Gastrocnemius medialis (tissue), 4 donors: ENCODE measurements at places on chromosomes 5 and 9. TPM values are rescaled to one million over a fixed set of nuclear protein-coding genes. Genes with fewer than 3 reads are reported as not detected.
A peak's percentile ranks its signal among the peaks of the same experiment; 100 is the strongest.

Gene PCDHB6
- total RNA-seq = 0.09 TPM

DNA sequence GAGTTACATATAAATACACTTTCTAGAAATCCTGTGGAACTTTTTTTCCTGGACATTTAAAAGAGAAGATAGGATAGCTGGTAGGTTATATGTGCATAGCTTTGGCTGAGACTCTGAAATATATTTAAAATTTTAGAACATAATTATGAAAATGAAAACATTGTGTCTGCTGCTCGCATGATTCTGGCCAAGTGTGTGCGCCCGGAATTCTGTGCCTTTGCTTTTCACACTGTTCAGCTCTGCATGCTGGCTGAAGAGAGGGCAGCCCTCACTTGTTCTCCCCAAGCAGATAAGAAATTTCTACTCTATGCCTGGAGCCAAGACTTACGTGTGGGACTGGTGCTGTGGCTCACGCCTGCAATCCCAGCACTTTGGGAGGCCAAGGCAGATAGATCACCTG is 153.9 kb downstream of the MED10 start:
- no peak for DNase-seq

GRCh38 chr5:72283358-72283757 is 36.7 kb downstream of the MRPS27 start:
- DNase-seq = no peak

DNA sequence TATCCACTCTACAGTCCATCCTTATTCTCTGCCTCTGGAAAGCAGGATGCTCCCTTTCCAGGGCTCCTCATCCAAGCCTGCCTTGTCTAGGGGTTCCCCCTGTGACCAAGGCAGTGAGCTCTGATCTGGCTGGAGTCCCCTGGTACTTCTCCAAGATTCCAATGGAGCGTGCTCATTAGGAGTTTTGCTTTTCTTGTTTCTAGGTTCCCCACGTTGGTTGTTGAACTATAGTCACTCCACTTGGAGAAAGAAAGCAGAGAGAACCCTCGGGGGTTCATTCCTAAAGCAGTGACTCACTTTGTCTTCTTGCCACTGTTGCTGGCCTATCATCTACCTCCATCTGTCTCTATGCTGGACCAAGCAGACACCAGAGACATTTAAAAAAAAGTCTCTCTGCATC is 192.6 kb downstream of the TLE4 start:
- peak; percentile 19 for DNase-seq

Gene FCN2
- not detected for total RNA-seq

DNA sequence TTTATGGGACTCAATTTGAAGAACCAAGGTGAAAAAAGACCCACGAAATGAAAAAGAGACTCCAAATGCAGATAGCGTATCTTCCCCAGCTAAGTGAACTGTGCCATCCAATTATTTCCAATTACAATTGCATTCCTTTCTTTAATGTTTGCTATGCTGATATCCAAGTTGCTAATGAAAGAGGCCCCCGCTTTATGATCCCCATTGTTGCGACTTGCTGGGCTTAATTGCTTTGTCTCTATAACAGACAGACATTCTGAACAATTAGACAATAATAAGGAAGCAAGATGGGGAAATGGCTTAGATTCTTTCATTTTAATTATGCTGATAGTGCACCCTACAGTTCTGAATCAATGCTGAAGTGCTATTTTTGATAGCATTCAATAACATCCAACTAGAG is 354.3 kb downstream of the KIF4B start:
- no peak for DNase-seq

Gene IL13
- total RNA-seq = not detected

DNA sequence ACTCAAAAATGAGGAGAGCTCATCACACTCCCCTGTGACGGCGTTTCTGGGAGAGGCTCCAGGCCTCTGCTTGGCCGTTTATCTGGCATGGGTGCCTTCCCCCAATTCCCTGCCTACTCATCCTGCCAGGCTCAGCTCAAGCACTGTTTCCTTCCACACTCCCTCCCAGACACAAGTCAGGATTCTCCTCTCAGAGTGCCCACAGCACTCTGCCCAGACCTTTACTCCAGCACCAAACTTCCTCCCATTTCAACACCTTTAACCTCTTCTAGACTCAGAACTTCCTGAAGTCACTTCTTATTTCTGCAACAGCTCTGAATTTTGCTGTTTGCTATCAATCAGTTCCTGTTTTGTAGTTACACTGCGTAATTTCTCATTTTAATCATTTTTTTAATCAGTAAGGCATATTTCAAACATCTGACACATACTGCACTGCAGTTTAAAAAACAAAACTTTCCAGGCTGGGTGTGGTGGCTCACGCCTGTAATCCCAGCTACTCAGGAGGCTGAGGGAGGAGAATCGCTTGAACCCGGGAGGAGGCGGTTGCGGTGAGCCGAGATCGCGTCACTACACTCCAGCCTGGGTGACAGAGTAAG is 16.0 kb downstream of the TRMO start:
- DNase-seq = peak; percentile 19

GRCh38 chr9:104900324-104900723 is 27.6 kb downstream of the ABCA1 start:
- DNase-seq = no peak

DNA sequence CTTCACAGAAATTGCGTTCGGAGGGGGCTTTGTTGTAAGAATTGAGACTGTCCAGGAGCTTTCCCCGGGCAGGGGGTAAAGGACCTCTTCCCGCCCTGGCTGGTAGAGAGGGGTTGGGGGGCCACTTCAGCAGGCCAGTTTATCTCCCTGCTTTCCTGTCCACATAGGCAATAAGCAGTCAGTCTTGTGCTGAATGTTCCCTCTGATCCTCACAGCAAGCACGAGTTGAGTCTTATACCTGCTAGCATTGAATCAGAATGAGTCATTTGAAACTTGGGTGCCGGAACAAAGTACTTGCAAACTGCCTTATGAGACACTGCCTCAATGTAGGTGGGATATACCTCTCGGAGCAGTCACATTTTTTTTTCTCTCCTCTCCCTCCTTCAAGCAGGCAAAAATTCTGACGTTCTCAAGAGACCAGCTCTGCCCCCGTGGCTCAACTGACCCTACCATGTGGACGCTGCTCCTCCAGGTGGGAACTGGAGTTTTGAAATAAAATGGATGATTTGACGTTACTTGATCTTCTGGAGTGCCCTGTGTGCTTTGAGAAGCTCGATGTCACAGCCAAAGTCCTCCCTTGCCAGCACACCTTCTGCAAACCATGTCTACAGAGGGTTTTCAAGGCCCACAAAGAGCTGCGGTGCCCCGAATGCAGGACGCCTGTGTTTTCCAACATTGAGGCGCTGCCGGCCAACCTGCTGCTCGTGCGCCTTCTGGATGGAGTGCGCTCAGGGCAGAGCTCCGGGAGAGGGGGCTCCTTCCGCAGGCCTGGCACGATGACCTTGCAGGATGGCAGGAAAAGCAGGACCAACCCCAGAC is 1.3 kb downstream of the SH3RF2 start:
- peak; percentile 56 for DNase-seq

- DNase-seq = no peak
Observed at GRCh38 chr5:150070821-150071220, 15.5 kb downstream of the CSF1R start.

DNA sequence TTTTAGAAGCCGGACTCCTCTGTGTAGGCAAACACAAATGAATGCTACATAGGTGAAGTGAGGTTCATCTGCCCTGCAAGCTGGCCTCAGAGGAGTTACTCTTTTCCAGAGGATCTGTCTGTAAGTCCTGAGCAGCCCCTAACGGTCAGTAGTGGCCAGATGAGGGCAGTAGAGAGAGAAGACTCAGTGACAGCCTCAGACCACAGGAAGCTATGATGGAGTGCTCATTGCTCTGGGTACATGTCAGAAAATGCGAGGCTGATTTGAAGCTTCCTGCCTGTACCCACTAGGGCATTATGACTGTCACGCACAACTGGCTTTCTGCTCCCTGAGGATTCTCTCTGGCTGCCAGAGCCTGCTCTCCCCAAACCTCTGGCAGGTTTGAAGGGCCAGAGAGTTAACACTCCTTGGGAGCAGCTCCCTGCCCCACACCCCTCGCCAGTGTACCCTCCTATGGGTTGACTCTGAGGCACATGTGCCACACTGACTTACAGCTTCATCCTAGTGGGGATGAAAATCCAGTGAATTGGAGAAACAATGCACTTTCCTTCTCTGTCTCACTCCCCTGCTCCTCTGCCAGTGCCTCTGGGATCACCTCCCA is 141.5 kb downstream of the GABRG2 start:
- DNase-seq = no peak

DNA sequence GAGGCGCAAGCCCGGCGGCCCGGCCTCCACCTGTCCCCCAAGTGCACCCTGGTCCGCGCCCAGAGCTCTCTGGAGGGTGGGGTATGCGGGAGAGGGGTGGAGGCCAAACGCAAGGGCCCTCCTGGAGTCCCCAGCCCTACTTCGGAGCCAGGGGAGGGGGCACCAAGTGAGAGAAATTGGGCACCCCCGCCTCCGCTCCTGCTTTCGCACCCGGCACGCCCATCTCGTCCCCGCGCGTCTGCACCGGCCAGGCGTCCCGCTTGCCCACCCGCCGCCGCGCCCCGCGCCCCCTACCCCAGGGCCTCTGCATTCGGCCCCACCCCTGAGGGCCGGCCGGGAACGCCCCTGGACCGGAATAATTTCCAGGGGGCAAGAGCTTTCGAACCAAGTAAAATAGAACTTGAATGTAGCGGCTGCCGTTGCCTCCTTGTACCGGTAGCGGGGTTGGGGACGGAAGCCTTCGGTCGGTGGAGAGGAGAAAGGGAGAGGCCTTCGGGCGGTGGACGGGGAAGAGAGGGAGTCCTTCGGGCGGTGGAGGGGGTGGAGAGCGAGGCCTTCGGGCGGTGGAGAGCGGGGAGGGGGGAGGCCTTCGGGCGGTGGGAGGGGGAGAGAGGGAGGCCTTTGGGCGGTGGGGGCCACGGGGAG is 694 bp upstream of the PHPT1 start:
- DNase-seq = no peak

DNA sequence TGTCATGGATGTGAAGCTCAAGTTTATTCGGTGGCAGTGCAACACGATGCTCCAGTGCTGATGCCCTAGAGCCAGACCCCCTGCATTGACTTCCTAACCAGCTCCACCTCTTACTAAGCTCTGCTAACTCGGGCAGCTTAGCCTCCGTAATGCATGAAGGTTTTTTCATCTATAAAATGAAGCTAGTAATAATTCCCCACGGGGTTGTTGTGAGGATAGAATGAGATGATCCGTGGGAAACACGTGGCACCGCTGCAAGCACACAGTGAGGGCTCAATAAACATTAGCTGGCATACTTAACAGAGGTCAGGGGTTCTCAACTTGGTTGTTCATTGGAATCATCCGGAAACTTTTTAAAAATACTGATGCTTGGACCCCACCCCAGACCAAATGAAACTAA is 6.8 kb downstream of the ENC1 start:
- no peak for DNase-seq

- DNase-seq = no peak
Observed at GRCh38 chr9:21730899-21731298, 71.5 kb upstream of the MTAP start.

DNA sequence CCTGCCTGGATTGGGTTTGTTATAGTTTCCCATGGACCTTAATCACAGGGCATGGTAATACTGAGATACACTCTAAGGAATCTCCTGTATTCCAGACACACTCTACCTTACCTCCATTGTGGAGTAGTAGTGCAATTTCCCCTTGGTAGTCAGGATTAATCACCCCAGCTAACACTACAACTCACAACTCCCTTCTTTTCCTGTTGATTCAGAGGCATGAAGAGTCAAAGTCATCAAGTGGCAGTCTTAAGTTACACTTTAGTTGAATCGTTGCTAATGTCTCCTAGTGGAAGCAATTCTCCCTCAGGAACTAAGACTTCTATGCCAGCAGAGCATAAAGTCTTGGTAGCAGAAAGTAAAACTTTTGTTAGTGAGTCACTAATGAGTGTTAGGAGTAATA is 122.7 kb upstream of the APC start:
- DNase-seq = no peak

GRCh38 chr5:149181732-149182131 is 40.4 kb downstream of the ABLIM3 start:
- DNase-seq = no peak

- DNase-seq = no peak
Observed at GRCh38 chr9:4321554-4321953, 21.7 kb upstream of the GLIS3 start.

Gene CYLC2
- not detected for total RNA-seq

Gene PCDHGB3
- 1.3 TPM for total RNA-seq

Gene PLK2
- total RNA-seq = 14.7 TPM

- DNase-seq = no peak
Observed at GRCh38 chr5:83022334-83022733, 54.9 kb downstream of the TMEM167A start.

DNA sequence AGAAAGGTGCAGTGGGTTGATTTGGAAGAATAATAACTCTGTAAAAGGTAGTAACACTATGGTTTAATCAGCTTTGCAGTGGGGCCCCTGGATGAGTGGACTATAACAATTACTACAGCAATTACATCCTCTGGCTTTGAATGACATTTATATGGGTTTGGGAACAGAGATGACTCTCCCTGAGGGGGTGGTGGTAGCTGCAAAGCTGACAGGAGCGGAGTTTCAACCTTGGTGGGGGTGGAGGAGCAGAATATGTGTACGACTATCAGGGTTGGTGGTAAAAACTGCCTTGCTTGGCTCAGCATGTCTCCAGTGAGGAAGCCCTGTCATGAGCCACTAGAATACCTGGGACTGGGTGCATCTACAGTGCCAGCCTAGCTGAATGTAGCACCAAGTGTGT is 28.3 kb upstream of the NR3C1 start:
- no peak for DNase-seq

DNA sequence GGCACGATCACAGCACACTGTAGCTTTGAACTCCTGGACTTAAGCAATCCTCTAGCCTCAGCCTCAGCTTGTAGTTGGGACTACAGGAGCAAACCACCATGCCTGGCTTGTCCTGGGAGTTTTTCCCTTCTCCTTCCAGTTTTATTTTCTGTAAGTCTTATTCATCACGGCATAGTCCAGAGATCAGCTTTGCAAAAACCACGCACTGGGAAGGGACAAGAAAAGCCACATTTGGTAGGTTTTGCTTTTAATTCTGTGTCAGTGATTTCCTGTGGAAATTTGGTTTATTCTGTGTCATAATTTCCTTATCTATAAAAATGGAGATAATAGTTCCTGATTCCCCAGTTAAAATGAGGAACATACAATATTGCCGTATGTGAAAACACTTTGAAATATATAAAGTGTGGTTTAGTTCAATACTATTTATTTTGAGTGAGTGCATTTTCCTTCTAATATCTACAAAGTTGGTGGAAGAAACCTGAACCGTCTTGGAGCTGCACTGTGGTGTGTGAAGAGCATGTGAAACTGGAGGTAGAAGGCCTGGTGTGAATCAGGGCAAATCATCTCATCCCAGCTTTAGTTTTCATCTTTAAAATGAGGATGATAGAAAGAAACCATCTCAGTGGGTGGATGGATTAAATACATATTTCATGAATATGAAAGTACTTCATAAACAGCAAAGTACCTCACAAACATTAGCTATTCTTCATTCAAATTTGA is 92.8 kb upstream of the ELL2 start:
- DNase-seq = no peak

DNA sequence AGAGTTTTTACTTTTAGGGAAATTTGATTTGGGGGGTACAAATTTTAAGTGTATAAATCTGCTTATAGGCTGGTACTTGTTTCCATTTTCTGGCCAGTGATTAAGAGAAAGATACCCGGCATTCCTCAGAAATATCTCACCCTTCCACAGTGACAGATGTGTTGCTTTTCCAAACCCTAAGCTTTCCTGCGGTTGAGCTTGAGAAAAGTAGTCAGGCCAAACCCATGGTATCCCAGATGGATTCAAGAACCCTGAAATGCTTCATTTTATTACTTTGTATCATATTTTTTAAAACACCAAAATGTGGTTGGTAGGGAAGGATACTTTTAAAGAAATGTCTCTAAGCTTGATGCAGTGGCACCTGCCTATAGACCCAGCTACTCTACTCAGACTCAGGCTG is 23.5 kb downstream of the SPTAN1 start:
- DNase-seq = no peak

Gene SNCAIP
- 3.1 TPM for total RNA-seq
